A549 treated with GW870086 at 1 μM for 4 hours (cell line): ENCODE measurements at places on chromosomes 6 and 20. TPM values are rescaled to one million over a fixed set of nuclear protein-coding genes. Genes with fewer than 3 reads are reported as not detected.

GRM1 gene
- 0.02 to 0.03 TPM (median 0.03 TPM) in 3 of 5 replicates, not detected in the others for total RNA-seq

MTCH1 gene
- 112 to 135 TPM (median 133 TPM) in 5 replicates for total RNA-seq

NCR2 gene
- total RNA-seq, result not detected in 5 replicates

ADGRG6 gene
- total RNA-seq, result 38.2 to 62.5 TPM (median 55.0 TPM) in 5 replicates

HLA-DRB1 gene
- total RNA-seq, result not detected in 5 replicates

PSORS1C1 gene
- 4.4 to 7.5 TPM (median 6.1 TPM) in 5 replicates for total RNA-seq

ACTL10 gene
- 0.06 to 0.07 TPM (median 0.06 TPM) in 3 of 5 replicates, not detected in the others for total RNA-seq

NOX3 gene
- not detected in 5 replicates for total RNA-seq

TSPO2 gene
- total RNA-seq, result not detected in 5 replicates

DEFB123 gene
- not detected in 5 replicates for total RNA-seq

F13A1 gene
- not detected in 5 replicates for total RNA-seq

VWA7 gene
- 1.2 to 2.0 TPM (median 1.5 TPM) in 5 replicates for total RNA-seq

SLC52A3 gene
- 0.24 to 0.71 TPM (median 0.40 TPM) in 5 replicates for total RNA-seq

PPIL6 gene
- total RNA-seq, result 1.9 to 3.9 TPM (median 2.6 TPM) in 5 replicates

TNNC2 gene
- total RNA-seq, result 0.28 TPM in 2 of 5 replicates, not detected in the others

ZSCAN9 gene
- 6.0 to 9.8 TPM (median 7.7 TPM) in 5 replicates for total RNA-seq

POM121L2 gene
- total RNA-seq, result not detected in 5 replicates

FOXC1 gene
- total RNA-seq, result 4.6 to 7.4 TPM (median 6.6 TPM) in 5 replicates

CD93 gene
- 0.02 to 0.03 TPM in 2 of 5 replicates, not detected in the others for total RNA-seq

TFAP2A gene
- total RNA-seq, result 10.8 to 16.7 TPM (median 11.9 TPM) in 5 replicates

PEX7 gene
- 4.7 to 6.1 TPM (median 5.1 TPM) in 5 replicates for total RNA-seq

CGAS gene
- 4.6 to 5.0 TPM (median 4.8 TPM) in 5 replicates for total RNA-seq

CALHM4 gene
- not detected in 5 replicates for total RNA-seq

SLC35F1 gene
- total RNA-seq, result 0.03 to 0.06 TPM in 2 of 5 replicates, not detected in the others

PRELID3B gene
- total RNA-seq, result 54.9 to 71.9 TPM (median 61.7 TPM) in 5 replicates

PRRT1 gene
- 0.41 to 0.74 TPM (median 0.62 TPM) in 5 replicates for total RNA-seq

BEND6 gene
- 0.61 to 1.3 TPM (median 0.99 TPM) in 5 replicates for total RNA-seq

MYMX gene
- total RNA-seq, result not detected in 5 replicates

FUT9 gene
- total RNA-seq, result not detected in 5 replicates

MYT1 gene
- 0.09 to 0.28 TPM (median 0.14 TPM) in 4 of 5 replicates, not detected in the other for total RNA-seq

BFSP1 gene
- 3.5 to 4.5 TPM (median 4.0 TPM) in 5 replicates for total RNA-seq

MDN1 gene
- total RNA-seq, result 9.7 to 14.1 TPM (median 13.4 TPM) in 5 replicates

CST7 gene
- 0.14 to 0.19 TPM in 2 of 5 replicates, not detected in the others for total RNA-seq

CFB gene
- 1.6 to 3.3 TPM (median 2.4 TPM) in 5 replicates for total RNA-seq

SRSF12 gene
- total RNA-seq, result 1.6 to 2.4 TPM (median 2.3 TPM) in 5 replicates

SHLD1 gene
- 7.0 to 8.5 TPM (median 7.4 TPM) in 5 replicates for total RNA-seq

PLCB4 gene
- 13.6 to 17.9 TPM (median 16.3 TPM) in 5 replicates for total RNA-seq

PPP1R14C gene
- total RNA-seq, result 1.5 to 1.9 TPM (median 1.6 TPM) in 5 replicates

TFAP2C gene
- 13.5 to 16.3 TPM (median 15.6 TPM) in 5 replicates for total RNA-seq

IL20RA gene
- 0.03 to 0.06 TPM in 2 of 5 replicates, not detected in the others for total RNA-seq

EPB41L1 gene
- total RNA-seq, result 59.2 to 87.1 TPM (median 75.8 TPM) in 5 replicates

MCHR2 gene
- not detected in 5 replicates for total RNA-seq

TDRD6 gene
- total RNA-seq, result not detected in 5 replicates

MCCD1 gene
- total RNA-seq, result not detected in 5 replicates

FILIP1 gene
- total RNA-seq, result 0.30 to 0.40 TPM (median 0.32 TPM) in 5 replicates
